PC-3 (cell line): ENCODE measurements at places on chromosomes 1 and 21. TPM values are rescaled to one million over a fixed set of nuclear protein-coding genes. Genes with fewer than 3 reads are reported as not detected.

The LEMD1 gene
- total RNA-seq, result 4.0 TPM in 1 of 2 replicates, not detected in the other

DNA sequence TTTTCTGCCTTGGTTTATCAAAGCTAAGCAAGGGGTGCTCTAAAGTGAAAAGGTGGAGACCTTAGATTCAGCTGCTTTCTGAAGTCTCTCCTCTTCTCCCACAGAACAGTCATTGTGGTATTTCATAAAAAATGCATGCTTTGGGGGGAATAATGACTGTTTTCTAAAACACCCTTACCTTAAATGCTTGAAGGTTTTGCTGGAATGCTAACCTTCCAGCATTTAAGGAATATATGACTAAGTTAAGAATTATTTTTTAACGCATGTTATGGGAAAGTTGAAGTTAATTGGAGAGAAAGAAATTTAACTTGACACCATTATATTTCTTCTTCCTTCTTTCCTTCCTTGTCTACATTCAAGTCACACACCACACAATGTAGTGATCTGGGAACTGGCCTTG is 162.5 kb downstream of the ROR1 start:
- no peak for DNase-seq

DNA sequence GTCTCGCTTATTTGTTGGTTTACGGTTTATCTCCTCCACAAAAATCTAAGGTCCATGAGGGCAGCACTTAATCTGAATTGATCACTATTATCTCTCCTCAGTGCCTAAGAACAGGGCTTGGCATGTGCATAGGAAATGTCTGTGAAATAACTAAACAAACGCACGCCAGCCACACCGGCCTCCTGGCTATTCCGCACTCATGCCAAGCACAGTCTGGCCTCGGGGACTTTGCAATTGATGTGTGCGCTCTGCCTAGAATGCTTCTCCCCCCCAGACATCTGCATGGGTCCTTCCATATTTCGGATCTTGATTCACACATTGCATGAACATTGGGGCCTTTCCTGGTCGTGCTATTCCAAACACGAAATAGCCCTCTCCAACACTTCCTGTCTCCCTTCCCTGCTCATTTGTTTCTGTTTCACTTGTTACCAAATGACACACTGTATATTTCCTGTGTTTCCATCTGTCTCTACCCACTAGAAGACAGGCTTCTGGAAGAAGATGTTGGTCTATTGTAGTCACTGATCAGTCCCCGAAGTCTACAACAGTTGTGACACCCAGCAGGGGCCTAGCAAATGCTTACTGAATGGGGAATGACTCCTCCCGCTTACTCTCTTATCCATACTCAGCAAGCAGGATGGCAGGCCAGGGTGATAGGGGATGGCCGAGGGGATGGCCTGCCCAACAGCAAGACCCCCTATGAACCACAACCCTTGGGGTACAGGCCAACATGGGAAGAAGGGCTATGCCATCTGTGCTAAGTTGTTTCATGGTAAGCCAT is 93.9 kb downstream of the GLIS1 start:
- DNase-seq, result no peak

GRCh38 chr1:179767177-179767581 is 24.1 kb downstream of the FAM163A start:
- no peak for DNase-seq

The ASCL5 gene
- total RNA-seq, result 2.4 and 3.1 TPM in 2 replicates

The TIAM1 gene
- 19.1 and 21.1 TPM in 2 replicates for total RNA-seq
